ENCODE measurements at places on chromosomes 16 and 17.

GRCh38 chr17:76530811-76531485 lies 6.6 kb downstream of the CYGB start:
- no peak for DNase-seq

GRCh38 chr16:47888142-47888541 lies 267.7 kb downstream of the ABCC12 start:
- no peak for DNase-seq

DNA sequence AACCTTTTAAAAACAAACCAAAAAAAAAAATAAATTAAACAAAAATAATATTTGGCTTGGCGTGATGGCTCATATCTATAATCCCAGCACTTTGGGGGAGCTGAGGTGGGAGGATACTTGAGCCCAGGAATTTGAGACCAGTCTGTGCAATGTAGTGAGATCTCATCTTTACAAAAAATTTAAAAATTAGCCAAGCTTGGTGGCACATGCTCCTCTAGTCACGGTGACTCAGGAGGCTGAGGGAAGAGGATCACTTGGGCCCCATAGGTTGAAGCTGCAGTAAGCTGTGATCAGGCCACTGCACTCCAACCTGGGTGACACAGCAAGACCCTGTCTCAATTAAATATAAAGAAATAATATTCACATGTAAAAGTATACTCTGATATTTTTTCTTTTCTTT lies 12.2 kb downstream of the GNGT2 start:
- DNase-seq = no peak

DNA sequence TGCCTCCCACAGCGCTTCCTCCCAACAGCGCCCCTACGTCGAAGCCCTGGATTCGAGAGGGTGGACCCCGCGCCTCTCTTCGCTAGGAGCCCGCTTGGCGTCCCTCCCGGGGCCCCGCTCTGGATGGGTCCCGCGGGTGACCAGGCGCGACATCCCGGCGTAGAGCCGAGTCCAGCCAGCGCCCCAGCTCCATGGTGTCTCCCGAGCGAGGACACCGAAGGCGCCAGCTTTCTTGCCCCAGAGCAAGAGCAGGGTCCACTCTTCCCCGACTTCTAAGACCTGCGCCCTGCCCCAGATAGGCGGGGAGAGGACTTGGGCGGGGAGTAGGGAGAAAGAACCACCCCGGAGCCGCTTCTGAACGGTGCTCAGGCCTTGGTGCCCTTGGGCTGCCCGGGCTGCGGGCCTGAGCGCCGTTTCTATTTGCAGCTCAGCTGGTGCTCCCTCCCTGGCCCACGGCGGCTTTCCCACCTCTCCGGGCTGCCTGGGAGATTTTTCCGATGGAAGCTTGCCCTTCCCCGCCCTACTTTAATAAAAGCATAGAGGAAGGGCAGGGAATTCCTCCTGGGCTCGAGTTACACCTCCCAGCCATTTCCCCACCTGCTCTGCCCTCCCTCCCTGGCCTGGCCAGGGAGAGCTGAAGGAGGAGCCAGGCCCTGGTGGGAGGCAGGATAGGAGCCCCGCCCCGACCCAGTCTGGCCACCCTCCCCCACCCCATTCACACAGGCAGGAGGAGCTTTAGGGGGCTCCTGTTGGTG lies 1.8 kb downstream of the MMP15 start:
- peak; percentile 64 for DNase-seq

DNA sequence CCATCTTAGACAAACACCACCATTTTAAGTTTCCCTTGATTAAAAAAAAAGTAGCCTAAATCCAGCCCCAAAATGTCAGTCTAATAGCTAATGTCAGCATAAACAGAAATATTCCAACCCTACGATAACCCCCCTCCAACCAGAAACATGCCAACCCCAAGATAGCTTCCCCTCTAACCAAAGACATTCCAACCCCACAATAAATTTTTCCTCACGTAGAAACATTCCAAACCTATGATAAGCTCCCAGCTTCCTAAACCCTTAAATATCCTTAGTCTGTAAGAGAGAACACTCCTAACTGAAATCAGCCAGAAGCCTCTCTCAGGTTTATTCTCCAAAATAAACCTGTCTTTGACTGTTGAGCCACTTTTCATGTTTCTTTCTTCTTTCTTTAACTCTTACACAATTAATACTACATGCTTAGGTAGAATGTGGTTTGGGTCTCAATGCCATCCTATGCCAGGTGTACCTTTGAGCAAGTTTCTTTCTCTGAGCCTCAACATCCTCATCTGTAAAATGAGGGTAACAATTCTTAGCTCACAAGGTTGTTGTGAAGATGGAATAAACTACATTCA lies 10.5 kb upstream of the KRT38 start:
- no peak for DNase-seq

- peak; percentile 79 for DNase-seq
These were observed 9.3 kb downstream of the CENPX start for GRCh38 chr17:82013341-82013740.

DNA sequence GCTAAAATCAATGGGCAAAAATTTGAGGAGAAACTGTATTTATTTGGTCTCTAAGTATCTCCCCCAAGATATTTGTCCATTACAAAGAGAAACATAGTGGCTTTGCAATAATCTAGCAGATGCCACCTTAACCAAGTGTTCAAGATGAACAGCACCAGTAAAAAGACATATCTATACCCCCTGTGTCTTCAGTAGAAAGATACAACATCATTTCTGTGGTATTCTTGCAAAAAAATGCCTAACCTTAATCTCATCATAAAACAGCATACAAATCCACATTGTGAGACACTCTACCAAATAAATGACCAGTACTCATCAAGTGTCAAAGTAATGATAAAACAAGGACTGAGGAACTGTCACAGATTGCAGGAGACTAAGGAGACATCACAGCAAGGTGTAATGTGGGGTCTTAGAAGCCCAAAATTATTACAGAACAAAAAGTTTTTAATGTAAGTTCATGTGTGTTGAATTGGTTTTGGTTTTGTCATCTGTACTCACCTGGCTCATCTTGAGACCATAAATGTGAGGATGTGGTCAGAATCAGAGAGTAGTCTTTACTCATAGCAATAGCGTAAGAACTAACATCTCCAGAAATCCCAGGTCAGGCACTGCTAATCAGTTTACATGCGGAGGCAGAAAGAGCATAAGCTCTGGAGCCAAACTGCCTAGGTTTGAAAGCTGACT lies 77.2 kb downstream of the AATF start:
- DNase-seq = no peak

DNA sequence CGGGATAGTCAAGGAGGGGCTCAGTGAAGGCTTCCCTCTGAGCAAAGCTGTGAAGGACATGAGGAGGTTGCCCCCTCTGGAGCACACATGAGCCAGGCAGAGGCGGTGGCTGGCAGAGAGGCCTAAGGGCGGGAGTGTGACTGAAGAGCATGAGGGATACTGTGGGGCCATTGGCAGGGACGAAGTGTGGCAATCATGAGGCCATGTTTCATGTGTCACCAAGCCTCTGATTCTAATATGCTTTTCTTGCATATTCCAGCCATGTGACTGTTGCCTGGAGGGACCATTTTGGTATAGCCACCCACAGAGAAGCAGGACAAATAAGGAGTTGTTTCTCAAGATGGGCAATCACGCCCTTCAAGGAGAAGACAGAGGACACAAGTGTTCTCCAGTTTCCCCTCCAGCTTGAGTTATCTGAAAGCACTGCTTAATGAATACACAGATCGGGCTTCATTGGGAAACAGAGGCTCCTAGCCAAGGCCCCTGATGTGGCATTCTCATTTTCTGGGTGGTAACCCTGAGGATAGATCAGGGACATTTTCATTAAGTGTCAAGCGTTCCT lies 68.0 kb downstream of the AKAP1 start:
- DNase-seq = no peak

DNA sequence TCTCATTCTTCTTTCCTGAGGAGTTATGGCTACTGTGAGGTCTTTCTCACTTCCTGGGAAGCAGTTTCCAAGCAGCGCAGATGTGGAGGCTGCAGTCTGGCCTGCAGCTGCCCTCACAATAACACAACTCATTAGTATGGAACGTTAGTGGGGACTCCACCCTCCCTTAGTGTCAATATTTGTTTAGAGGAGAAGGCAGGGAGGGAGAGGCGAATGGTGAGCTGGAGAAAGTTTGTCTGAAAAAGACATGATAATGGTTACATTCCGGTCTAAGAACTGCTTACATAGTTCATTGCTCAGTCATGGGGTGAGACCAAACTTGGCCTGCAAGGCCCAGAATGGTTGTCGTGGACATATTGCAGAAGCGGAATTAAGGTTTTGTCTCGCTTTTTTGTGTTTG lies 170.2 kb downstream of the HS3ST3B1 start:
- DNase-seq = no peak

DNA sequence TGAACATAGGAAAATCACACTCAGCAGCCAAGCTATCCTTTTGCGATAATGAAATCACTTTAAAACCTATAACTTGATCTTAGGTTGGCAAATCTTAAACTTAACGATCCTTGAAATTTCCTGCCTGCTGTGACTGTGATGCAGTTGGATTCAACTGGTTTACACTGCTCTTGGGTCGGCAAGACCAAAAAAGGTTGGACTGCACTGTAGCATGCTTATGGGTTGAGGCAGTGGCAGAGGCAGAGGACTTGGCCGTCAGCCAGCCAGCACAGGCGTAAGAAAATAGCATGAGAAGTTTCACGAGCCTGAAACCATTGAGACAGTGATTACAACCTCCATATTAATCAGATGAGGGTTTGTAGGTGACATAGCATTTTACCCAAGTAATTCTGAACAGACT lies 21.4 kb downstream of the WSB1 start:
- DNase-seq = peak; percentile 67

- peak; percentile 81 for DNase-seq
These were observed 762 bp downstream of the CDK12 start for GRCh38 chr17:39461926-39462569.

DNA sequence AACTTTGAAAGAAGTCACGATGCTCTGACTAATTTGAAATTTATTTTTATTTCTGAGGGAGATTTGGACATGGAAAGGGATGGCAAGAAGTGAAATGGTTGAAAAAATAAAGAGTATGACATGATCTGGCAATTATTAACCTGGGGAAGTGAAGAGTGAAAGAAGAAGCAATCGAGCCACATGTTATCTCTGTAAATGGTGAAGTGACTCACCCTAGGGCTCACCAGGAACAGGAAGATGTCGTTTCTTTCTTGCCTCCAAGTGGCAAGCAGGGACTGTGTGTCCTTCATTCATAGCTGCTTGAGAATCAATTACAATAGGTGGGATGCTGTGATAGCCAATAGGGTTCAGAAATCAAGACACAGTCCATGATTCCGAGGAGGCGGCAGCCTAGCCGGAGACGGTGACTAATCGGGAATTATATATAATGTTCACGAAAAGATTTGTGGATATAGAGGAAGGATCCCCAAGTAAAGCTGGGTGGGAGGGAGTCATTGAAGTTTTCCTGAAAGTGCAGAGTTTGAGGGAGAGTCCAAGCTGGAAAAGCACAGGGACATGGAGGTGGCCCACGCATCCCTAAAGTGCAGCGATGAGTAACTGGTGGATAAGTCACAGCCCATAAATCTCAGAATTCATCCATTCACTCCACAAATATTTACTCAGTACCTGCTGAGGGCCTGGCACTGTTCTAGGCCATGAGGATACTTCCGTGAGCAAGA lies 18.2 kb upstream of the KRT20 start:
- no peak for DNase-seq

GRCh38 chr17:56815711-56816110 lies 18.0 kb downstream of the C17orf67 start:
- DNase-seq = no peak

- no peak for DNase-seq
These were observed 170.0 kb upstream of the GSE1 start for GRCh38 chr16:85443116-85443515.

DNA sequence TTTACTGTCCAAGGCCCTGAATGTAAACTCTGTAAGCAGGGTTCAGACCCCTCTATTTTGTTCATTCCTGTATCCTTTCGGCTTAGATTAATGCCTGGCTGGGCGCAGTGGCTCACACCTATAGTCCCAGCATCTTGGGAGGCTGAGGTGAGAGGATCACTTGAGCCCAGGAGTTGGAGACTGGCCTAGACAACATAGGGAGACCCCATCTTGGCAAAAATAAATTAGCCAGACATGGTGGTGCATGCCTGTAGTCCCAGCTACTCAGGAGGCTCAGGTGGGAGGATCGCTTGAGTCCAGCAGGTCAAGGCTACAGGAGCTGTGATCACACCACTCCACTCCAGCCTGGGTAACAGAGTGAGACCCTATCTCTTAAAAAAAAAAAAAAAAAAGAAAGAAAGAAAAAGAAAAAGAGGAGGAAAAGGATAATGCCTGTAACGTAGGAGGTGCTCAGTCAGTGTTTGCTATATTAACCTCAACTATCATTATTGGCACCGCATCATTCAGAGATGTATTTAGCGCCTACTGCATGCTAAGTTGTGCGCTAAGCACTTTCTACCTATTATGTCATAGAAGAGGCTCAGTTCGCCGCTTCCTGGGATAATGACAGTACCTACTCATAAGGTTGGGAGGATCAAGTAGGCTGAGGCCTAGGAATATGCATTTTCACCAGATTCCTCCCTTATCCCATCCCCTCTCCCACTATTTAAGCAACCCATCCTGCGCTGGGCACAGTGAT lies 5.0 kb downstream of the SOCS1 start:
- no peak for DNase-seq

GRCh38 chr16:49213594-49213993 lies 68.0 kb downstream of the CBLN1 start:
- no peak for DNase-seq

DNA sequence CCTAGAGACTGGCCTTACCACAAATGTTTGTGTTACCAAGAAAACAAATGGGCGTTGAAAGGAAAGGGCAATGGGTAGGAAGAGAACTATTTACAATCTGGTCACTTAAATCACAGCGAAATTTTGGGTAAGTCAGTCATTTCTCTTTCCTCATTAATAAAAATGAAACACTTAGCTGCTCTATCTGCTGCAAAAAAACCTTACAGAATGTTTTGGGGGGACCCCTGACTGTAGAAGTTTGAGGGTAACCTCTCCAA lies 742 bp upstream of the NUTF2 start:
- no peak for DNase-seq

GRCh38 chr16:8859913-8860881 lies 8.6 kb downstream of the CARHSP1 start:
- DNase-seq = no peak

- DNase-seq = no peak
These were observed 2.5 kb downstream of the UBE2I start for GRCh38 chr16:1311738-1312466.

DNA sequence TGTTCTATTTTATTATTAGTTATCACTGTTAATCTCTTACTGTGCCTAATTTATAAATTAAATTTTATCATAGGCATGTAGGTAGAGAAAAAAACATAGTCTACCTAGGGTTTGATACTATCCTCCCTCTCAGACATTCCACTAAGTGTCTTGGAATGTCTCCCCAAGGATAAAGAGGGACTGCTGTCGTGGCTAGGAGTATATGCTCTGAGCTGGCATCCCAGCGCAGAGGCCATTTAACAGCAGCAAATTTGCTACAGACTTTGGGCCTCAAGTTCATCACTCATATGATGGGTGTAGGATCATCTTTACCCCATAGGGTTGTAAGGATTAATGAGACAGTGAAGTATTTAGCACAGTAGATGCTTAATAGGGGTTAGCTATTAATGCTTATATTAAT lies 56.7 kb downstream of the ZFHX3 start:
- no peak for DNase-seq

DNA sequence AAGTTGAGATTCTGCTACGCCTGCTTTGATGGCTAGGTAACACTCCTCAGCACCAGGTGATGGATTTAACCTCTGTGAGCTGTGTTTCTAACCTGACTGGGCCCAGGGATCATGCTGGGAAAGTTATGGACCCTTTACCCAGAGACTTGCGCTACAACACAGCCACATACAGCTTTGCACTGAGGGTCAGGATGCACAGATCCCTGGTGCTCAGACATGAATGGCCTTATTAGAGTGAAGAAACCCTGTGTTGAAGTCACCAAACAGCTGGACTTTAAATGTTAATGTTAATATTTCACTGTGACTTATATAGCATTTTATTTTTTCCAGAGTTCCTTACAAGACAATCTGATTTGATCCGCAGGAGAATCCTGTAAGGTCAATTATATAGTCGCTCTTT lies 114.3 kb downstream of the MSI2 start:
- DNase-seq = no peak
